WTC11 (cell line): ENCODE measurements at places on chromosomes 16 and 17. TPM values are rescaled to one million over a fixed set of nuclear protein-coding genes. Genes with fewer than 3 reads are reported as not detected.

GRCh38 chr16:70251629-70252354, at the start of gene EXOSC6:
Gene EXOSC6 (minus strand): TSS chr16:70251940. CDS start chr16:70251900, 40 bp downstream.
- DNase-seq, result peak; percentile 92

GRCh38 chr16:57959121-57959520, 11.8 kb downstream of the CNGB1 start:
- no peak for DNase-seq

DNA sequence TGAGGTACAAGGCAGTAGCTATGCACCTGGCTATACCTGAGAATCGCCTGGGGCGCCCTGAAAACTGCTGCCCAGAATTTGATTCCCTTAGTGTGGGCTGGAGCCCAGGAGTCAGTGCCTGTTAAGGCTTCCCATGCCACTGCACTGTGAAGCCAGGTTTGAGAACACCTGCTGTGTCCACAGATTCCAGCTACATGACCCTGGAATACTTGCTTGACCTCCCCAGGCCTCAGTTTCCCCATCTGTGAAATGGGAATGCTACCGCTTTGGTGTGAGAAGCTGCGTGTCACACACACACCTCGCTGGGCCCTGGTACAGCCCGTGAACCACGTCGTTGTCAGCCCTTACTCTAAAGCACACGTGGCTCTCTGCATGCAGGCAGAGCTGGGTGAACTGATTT, 271.0 kb downstream of the C16orf95 start:
- DNase-seq, result no peak

- no peak for DNase-seq
These were observed 3.8 kb upstream of the CRYM start for GRCh38 chr16:21281698-21282389.

- DNase-seq, result peak; percentile 80
These were observed 6.4 kb upstream of the GGT6 start for GRCh38 chr17:4566785-4567184.

Gene JPH3
- 37.9 to 41.2 TPM (median 39.0 TPM) in 3 replicates for total RNA-seq

GRCh38 chr16:85588562-85589503, 24.3 kb upstream of the GSE1 start:
- no peak for DNase-seq

Gene ELMO3
- total RNA-seq, result 13.6 to 15.6 TPM (median 15.3 TPM) in 3 replicates

DNA sequence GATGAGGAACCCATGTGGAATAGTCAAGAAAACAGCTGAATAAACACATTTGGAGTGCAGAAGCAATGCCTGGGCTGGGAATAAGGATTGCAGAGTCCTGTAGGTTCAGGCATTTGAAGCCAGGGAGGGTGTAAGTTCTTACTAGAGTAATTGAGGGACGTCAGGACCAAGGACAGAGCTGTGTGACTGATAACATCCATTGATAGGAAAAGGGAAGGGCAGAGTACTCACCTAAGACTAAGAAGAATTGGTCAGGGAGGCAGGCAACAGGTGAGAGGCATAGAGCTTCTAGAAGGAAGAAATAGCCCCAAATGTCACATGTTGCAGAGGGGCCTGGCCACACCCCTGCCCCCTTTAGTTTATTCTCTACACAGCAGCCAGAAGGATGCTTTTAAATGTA, 79.8 kb upstream of the TMEM132E start:
- DNase-seq, result peak; percentile 44

Gene RASL10B
- total RNA-seq, result 17.4 to 25.4 TPM (median 25.3 TPM) in 3 replicates

- no peak for DNase-seq
These were observed 13.7 kb upstream of the OSGIN1 start for GRCh38 chr16:83939266-83939855.

- DNase-seq, result no peak
These were observed 176.5 kb downstream of the SALL1 start for GRCh38 chr16:50974438-50975036.
